ENCODE measurements at places on chromosomes 3 and 15.
A peak's percentile ranks its signal among the peaks of the same experiment; 100 is the strongest.

DNA sequence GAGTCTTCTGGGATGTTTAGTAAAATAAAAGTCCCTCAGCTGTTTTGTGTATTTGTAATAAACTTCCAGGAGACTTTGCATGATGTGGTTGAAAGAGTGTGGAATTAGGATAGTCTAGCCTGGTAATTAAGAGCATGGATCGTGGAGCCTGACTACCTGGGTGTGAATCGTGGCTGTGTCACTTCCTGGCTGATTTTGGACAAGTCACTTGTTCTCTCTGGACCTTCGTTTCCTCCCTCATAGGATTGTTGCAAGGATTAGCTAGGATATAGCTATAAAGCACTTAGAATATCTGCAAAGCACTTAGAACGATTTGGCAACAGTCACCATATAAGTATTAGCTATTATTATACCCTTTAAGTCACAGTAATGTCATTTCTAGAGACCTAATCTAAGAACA lies 40.2 kb downstream of the SLMAP start:
- no peak for DNase-seq

DNA sequence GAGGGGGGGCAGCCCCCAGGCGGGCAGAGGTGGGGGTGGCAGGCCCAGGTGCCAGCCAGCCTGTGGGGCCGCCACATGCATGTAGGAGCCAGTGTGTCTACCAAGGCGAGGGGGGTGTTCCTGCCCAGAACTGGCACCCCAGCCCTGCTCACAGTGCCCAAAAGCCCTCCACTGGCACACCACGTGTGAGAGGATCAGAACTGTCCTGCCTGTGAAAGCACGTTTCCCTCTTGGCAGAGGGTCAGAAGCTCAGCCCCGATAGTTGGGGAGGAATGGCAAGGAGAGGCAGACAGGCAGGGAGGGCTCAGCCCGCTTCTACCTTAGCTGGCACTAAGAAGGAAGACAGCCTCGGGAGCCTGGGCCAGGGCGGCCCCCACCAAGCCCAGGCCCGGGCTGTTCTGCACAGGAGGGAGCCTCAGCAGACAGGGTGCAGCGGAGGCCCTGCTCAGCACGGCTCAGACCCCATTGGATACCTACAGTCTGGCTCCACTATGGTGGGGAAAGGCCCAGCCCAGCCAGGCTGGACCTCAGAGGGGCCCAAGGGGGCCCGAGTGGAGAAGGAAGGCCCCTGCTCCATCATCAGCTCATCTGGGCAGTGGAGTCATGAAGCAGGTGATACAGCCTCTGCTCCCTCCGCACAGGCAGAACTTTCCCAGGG lies 84.8 kb upstream of the LINGO1 start:
- no peak for DNase-seq

- no peak for DNase-seq
Measured at GRCh38 chr15:78866803-78867202, 5.9 kb upstream of the MORF4L1 start.

GRCh38 chr3:18425641-18426257 lies 610 bp upstream of the SATB1 start:
- peak; percentile 39 for DNase-seq

DNA sequence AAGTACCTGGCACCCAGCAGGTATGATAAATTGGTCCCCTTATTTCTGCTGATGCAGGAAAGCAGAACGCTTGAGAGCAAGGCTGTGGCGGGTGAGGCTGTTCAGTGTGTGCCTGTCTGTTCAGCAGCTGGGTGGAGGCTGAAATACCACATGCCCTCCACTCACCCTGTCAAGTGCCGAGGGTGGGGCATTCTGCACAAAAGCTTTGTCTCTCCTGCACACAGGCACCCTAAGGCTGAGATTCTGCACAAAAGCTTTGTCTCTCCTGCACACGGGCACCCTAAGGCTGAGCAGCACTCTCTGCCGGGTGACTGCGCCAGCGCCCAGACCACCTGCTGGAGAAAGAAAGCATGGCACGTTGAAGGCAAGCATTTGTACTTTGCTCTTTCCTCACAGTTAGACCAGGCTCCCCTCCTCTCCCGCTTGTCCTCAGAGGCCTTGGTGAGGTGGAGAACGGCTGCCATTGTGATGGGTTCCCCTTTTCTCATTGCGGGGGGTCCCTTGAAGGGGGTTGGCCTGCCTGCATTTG lies 97.5 kb downstream of the BDH1 start:
- DNase-seq: no peak

- DNase-seq: peak; percentile 67
Measured at GRCh38 chr3:182739619-182740018, 53.7 kb upstream of the ATP11B start.

GRCh38 chr3:25023876-25024275 lies 404.2 kb upstream of the RARB start:
- DNase-seq: no peak

DNA sequence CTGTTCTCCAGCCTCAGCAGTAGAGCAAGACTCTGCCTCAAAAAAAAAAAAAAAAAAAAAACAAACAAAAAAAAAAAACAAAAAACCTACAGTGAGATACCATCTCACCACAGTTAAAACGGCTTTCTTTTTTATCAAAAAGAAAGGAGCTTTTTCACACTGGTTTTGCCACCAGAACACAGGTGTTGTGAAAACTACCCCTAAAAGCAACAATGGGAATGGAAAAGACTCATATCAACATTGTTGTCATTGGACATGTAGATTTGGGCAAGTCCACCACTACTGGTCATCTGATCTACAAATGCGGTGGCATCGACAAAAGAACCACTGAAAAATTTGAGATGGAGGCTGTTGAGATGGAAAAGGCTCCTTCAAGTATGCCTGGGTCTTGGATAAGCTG lies 24.8 kb upstream of the SLC25A38 start:
- DNase-seq: no peak

GRCh38 chr15:68278595-68279405 lies 1.3 kb downstream of the FEM1B start:
- DNase-seq: no peak

GRCh38 chr3:151322511-151322910 lies 5.9 kb upstream of the GPR87 start:
- DNase-seq: no peak

DNA sequence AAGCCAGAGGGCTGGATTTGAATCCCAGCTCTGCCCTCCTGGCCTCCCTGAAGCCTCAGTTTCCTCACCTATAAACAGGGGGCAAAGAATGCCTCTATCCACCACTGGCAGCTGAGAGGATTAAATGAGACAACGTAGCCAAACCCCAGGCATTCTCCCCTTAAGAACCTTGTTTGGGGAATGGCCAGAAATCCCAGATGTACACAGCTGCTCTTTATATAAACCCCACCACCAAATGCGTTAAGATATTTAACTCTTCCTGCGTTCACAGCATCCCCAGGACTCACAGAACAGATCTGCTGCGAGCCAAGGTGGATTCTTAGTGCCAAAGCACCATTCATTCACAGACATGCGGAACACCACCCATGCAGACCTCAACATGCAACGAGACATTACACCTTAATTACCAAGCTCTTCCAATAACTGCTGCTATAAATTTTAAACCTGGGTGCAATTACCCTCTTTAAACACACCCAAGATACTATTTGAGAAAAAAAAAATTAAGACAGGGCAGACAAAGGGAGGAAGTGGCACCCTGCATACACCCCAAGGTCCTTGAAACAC lies 5.2 kb downstream of the TLE3 start:
- no peak for DNase-seq

DNA sequence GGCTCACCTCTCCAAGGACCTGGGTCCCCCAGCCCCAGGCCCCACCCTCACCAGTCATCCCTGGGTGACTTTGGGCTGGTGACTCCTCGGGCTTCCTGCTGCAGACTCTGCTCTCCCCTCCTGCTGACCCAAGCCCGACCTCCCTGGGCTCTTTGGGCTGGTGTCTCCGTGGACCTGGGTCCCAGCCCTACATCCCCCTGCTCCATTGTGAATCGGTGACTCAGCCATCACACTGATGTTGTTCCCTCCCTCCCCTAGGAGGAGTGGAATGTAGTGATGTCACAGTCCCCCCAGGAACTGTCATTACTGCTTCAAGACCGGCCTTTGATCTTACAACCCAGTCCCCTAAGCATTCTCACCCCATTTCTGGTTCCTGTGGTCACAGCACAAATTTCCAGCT lies 83.7 kb downstream of the ADAMTS7 start:
- no peak for DNase-seq
